Activated T-cell treated with anti-CD3 and anti-CD28 coated beads for 1 hour (primary cell): ENCODE measurements at places on chromosomes 3 and 15.

DNA sequence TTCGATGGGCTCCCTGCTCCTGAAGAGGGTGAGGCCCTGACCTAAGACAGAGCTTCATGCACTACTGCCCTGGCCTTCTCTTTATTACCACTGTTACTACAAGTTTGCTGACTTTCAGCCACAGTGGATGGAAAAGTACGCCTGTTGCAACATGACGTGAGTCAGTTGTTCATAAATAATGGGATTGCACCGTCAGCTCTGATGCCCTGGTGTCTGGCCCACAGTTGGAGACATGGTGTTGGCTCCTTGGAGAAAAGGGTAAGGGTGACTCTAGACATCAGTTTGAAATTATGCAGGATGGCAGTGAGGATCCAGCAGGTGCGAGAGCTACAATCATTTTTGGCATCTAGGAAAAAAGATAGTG, 5.5 kb downstream of the PAQR5 start:
- DNase-seq, result no peak

DNA sequence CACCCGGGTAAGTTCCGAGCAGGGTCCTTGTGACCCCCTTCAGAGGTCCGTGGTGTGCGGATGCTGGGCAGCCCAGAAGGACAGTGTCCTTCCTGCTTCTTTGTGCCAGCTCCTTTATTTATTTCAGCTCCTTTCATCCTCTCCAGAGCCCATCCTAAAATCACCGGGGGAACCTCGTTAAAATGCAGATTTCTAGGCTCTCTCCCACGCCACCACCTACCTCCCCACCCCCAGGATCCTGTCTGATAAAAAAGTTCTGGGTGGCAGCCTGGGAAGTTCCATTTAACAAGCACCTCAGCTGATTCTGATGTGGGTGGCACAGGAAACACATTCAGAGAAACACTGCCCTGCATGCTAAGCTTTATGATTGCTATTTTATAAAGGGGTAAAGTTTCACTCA, 12.5 kb upstream of the IGF1R start:
- DNase-seq, result no peak

GRCh38 chr15:44145495-44145894, 49.6 kb downstream of the FRMD5 start:
- DNase-seq, result no peak

DNA sequence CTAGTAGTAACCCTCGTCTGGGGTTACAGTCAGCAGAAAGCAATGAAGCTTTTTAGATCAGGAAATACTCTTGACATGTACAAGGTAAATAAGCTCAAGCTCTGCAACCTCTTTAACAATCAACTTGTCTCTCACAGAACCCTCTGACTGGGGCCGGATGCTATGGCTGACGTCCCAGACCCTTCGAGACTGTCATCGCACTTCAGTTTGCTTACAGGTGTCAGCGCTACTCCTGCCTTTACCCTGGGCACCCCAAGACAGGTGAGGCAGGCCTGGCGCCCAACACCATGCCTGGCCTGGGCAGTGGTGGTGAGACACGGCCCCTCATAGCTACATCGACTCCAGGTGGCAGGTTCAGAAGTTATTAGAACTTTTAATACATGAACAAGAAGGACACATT, 30.6 kb downstream of the LRRFIP2 start:
- no peak for DNase-seq

DNA sequence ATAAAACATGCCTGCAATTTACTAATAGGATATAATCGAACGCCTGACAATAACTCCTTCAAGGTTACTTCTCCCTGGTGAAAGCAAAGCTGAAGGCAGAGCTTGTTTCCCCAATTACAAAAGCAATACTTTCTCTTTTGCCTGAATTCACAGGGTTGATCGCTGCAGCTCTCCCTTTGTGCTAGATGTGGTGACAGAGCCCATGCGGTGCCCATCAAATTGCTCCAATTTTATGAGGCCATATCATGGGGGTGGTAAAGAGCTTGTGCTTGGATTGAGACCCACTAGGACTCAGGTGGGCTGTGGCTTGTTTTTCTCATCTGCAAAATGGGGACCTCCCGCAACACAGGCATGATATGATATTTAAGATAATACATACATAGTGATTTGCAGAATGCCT, 143.4 kb downstream of the GREM1 start:
- DNase-seq, result no peak

- no peak for DNase-seq
These were observed 524.3 kb downstream of the UNC13C start for GRCh38 chr15:54502416-54503075.

DNA sequence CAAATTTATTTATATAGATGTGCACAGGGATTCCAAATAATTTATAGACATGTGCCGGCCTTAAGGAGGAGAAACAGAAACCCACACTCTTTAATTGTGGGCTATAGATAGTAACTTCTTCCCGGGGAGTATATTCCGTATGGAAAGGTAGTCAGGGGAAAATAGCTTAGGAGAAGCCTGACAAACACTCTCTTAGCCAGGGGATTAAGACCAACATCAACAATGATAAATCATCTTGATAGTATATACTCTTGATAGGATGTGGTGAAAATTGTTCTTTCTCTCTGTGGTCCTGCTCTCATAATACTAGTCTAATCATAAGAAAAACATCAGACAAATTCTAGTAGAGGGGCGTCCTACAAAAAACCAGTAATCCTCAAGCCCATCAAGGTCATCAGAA, 8.2 kb upstream of the BCL6 start:
- DNase-seq, result no peak
